ENCODE measurements at places on chromosomes 4 and X.
A peak's percentile ranks its signal among the peaks of the same experiment; 100 is the strongest.

DNA sequence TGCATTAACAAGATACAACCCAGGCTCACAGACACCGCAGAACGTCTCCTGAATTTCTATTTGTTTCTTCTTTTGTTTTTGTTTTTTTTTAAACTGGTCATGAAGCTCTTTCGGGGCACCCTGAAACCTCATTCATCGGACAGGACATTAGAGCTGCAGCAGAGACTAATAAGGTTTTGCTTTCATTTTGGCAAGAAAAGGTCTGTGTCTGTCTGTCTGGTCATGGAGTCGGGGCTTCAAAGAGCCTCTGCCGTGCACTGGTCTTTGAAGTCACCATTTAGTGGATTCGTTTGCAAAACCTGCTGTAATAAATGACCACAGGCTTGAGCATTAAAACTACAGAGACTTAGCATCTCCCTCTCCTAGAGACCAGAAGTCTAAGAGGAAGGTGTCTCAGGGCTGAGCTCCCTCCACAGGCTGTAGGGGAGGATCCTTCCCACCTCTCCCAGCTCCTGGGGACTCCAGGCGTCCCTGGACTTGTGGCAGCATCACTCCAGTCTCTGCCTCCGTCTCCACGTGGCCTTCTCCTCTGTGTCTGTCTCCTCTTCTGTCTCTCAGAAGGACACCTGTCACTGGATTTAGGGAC is 247.5 kb downstream of the CRLF2 start:
- no peak for DNase-seq

DNA sequence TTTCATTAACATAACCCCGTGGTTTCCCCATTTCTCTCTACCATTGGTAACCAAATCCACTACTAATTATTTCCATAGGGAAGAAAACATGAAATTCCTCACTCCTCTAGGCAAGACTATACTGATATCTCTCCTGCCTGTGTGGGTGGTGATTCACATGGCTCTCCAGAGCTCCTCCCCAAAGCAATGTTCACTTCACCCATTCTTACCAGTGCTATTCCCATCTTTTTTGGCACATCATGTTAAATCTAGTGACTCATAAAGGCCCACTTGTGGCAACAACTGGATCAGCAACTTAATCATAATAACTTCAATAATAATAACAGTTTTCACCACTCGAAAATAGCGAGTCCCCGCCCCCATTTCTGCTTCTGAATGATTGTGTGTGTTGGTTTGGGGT is 6.1 kb upstream of the HCCS start:
- DNase-seq, result no peak

DNA sequence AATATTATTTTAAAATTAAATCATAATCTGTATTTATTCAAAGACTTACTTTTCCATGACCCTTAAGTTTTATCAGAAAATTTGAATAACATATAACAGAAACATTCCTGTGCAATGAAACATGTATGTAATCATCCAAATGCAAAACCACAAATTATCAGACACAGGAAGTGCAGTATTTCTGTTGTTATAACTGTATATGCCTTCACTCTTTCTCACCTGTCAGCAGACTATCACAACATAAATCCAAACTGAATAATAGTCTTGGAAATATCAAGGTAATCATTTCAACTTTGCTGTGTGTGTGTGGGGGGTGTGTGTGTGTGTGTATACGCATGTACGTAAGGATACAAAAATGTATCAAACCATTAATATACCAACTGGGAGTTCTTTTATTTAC is 285.9 kb downstream of the SLC7A11 start:
- no peak for DNase-seq

DNA sequence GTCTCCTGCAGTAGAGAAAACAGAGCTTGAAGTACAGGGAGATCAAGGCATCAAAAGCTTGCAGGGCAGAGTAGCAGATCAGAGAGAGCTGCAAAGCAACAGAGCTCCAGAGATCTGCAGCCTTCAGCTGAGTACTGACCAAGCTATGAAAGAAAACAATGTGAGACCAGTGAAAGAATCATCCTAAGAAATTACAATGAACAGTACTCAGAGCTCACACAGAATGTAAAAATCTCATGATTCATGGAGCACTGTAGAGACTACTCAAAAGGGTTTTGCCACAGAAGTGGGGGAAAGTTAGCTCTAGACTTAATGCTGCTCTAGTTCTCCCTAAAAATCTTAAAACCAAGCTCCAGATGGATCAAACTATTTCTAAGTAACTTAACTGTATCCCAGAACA is 80.0 kb upstream of the MAB21L2 start:
- DNase-seq, result no peak

GRCh38 chr4:57220734-57221133 is 110.5 kb upstream of the IGFBP7 start:
- DNase-seq, result no peak

DNA sequence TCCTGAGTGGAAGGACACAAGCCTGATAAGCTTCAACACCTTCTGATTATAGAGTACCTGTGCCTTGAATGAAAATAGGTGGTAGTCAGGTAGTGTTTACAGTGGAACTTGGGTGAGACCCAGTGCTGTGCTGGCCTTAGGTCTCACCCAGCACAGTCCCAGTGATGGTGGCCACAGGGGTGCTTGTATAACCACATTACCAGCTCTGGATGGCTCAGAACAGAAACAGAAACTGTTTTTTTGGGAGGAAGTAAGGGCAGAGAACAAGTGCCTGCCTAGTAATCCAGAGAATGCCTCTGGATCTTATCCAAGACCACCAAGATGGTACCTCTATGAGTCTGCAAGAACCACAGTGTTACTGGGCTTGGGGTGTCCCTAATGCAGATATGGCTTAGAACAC is 171.5 kb upstream of the DIPK2B start:
- no peak for DNase-seq

GRCh38 chr4:78568640-78569305 is 17.2 kb downstream of the ANXA3 start:
- no peak for DNase-seq

GRCh38 chr4:38621028-38621684 is 42.8 kb upstream of the KLF3 start:
- DNase-seq, result no peak

DNA sequence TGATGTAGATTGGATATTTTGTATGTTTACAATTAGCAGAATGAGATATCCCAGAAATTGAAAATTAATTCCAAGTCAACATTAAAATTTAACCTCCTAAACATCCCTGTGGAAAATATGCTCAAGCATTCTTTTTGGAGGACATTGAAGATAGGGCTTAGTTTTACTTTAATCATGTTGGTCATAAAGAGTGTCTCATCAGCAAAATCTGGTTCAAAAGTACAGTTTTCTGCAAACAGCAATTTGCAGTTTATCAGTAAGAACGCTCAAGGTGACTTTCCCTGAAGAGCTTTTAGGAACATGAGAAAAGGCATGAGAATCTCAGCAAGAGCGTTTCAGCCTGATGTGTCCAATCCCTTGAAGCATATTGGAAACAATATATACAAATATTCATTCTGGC is 889.8 kb downstream of the CENPC start:
- no peak for DNase-seq

DNA sequence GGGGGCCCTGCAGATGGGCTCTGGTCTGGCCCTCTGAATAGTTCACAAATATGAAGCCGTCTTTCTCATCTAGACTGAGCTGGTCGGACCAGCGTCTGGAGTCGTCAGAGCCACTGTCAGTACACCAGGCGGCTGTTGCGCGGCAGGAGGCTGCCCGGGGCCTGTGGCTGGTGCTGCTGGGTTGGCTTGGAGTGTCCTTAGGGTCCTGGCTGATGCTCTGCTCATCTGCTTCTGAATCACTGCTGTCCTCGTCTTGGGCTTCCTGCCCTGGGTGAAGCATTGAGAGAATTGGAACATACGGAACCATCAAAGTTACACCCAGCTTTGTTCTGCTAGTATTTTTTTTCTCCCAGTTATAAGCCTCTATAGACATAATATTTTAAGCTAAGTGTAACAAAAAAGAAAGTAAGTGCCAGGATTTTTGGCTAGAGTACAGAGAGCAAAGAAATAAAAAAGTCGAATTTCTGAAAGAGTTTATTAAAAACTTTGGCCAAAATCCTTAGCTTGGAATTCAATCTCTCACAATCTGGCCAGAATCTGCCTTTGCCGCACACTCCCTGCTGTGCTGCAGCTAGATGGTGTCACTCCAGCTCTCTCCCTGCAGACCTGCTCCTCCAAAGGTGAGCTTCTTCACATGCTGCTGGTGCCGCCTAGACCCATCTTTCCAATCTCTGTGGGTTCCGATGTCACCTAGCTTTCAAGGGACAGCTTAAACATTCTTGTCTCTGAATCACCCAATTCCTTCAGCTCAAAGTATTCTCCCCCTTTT is 96.2 kb downstream of the CDS1 start:
- no peak for DNase-seq

GRCh38 chrX:1491851-1492349 is 39.2 kb upstream of the ASMTL start:
- DNase-seq, result no peak

DNA sequence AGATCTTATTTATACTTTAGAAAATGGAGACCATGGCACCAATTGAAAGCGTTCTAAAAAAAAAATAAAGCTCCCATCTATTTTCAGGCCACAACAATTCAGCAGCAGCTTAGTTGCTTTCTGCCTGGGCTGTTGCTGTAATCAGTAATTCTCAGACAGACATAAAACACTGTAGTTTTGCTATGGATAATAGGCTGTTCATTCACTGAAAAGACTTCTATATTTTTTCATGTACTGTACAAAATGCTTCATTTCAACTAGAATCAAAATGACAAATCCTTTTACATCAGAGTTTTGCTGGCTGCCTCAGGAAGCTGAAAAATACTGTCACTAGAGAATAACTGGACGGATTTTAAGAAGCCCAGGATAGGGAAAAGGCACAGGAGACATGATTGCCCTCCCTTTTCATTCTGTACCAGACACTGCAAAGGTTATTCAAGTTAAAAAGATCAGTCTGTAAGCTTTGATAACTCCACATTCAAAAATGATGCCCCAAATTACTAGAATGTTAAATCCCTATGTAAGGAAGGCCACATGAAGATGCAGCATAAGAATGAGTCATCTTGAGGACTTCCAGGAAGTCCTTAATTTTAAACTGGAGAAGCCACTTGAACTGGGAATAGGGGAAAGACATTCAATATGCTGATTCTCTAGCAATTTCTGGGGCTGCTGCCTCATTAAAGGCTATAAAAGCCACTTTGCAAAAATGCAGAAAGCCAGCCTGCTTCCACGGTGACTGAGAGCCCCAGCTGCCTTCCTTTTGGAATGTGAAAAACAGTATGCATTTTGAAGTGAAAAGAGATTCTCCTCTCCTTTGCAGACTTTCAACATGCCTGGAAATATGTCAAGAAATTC is 403.2 kb upstream of the RASGEF1B start:
- no peak for DNase-seq

- DNase-seq, result peak; percentile 59
Observed at GRCh38 chr4:108171339-108172230, 2.9 kb upstream of the LEF1 start.

DNA sequence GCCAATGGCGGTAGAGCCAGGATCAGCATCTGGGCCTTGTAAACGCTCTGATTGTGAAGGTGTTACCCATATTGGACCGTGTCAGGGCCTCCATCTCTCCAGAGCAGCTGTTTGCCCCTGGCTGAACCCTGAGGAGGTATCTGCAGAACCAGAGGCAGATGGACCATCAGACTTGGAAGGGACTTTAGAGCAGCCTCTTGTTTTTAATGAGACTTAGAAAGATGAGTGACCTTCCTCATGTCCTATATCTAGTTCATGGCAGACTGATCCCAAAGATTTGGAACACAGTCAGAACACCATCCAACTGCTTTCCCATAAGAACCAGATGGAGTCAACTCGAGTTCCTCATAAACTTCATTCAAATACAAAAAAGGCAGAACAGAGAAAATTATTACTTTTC is 135.1 kb upstream of the MSX1 start:
- no peak for DNase-seq

- no peak for DNase-seq
Observed at GRCh38 chr4:188177997-188178675, 38.9 kb downstream of the TRIML1 start.

- DNase-seq, result no peak
Observed at GRCh38 chrX:75603833-75604232, 81.0 kb upstream of the ZDHHC15 start.

DNA sequence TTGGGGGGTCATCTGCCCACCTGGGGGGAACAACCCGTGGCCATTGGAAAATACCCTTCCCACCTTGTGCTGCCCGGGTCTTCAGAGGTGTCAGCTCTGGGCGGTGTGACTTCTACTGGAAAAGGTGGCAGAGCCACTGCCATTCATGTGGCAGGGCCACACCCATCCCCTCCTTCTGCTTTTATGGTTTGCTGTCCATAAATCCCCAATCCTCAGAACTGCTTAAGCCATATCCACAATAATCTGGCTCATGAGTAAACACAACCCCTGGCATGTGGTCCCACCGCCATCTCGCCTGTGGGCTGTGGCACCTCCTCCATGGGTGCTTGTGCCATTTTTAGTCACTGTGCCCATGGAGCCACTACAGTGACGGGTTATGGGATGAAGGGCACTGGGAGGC is 20.6 kb downstream of the SORCS2 start:
- DNase-seq, result no peak

DNA sequence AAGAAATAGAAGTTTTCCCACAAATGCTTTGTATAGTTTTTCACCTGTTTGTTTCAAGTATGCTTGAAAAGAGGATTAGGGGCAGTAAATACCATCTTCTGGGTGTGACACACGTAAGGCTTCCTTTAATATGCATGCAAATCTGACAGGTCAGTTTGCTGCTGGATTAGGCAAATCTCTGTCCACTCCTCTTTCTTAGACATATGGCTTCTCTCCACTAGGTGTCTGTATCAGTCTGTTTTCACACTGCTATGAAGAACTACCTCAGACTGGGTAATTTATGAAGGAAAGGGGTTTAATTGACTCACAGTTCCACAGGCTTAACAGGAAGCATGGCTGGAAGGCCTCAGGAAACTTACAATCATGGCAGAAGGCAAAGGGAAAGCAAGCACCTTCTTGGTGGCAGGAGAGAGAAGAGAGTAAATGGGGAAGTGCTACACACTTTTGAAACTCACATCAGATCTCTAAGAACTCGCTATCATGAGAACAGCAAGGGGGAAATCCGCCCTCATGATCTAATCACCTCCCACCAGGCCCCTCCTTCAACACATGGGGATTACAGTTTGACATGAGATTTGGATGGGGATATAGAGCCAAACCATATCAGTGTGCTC is 66.9 kb downstream of the TAB3 start:
- DNase-seq, result no peak

- no peak for DNase-seq
Observed at GRCh38 chr4:169416461-169416860, 145.7 kb upstream of the SH3RF1 start.

GRCh38 chrX:51336584-51336983 is 4.0 kb downstream of the NUDT10 start:
- no peak for DNase-seq

- DNase-seq, result no peak
Observed at GRCh38 chr4:183770906-183771305, 111.8 kb downstream of the TRAPPC11 start.
